Ecto neural progenitor cell (in vitro differentiated cells): ENCODE measurements at places on chromosomes 3 and 15.

DNA sequence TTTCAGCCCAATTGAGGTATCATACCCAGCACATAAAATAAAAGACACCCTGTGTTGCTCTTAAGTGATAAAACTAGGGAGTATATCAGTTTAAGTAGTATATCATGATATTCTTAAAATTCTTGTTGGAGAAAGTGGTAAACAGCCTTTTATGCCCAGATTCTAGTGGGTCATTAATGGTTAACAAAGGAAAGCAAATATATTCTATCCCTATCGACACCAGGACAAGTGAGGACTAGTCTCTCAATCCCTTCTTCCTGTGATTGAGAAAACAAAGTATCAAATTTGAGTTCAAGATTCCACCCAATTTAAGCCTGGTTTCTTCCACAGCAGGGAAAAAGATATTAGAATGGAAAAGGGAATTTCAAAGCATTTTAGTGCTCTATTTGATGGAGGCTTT lies 142.4 kb upstream of the IL12A start:
- DNase-seq, result no peak

DNA sequence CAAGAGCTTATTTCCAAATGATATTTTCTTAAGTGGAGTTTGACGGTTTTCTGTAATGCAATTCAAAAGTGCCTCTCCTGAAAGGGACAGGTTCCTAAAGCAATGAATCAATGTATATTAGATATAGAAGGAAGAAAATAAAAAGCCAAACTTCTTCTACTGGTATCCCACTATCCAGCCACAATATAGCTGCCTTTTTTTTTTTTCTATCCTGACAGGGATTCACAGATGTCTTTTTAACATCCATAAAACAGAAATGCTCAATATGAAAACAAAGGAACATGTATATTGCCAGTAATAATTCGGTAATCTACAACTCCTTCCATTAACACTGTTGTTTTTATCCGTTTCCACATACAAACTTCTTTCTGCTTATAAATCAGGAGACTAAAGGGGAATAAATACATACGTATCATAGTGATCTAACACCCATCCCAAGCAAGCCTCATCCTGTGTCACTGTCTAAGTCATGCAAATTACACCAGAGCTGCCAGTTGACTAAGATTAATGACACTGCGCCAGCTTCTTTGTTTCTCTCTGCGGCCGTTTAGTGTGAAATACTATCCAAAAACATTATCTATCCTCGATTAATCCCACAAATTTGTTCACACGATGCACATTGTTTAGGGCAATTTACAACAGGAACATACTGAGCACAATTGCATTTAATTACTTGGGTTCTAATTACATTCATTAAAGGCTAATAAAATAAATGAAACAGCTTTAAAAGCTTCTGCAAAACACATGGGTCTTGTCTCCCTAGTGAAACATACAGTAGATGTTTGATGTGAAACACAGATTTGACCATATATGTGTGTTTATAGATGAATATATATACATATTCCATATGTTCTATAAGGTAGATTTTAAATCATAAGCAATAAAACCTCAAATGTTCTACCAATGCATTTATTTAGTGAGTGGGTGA lies 51.9 kb upstream of the CDIN1 start:
- no peak for DNase-seq

DNA sequence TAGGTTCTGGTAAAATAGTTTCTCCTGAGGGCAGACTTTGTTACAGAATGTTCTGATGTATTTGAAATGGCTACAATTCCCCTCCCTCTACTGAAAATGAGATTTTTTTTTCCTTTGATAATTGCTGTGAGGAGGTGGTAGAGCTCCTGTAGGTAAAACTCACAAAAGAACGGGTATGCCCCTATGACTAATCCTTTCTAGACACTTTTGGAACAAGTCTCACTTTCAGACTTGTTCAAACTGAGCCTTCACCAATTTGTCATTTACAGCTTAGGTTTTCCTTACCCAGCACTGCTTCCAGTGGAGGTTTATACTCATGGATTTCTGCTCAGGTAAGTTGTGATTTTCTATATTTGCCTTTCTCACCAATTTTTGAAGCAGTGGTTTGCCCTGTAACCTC lies 115.6 kb downstream of the NLGN1 start:
- no peak for DNase-seq

GRCh38 chr3:157130467-157131251 lies 29.3 kb downstream of the CCNL1 start:
- DNase-seq, result peak; percentile 78

GRCh38 chr3:40306336-40306735 lies 3.2 kb upstream of the EIF1B start:
- no peak for DNase-seq

GRCh38 chr15:62165104-62165792 lies at the start of gene C2CD4B:
Gene C2CD4B (minus strand): TSS chr15:62165285. CDS start chr15:62164984, 301 bp downstream.
- DNase-seq, result peak; percentile 73

DNA sequence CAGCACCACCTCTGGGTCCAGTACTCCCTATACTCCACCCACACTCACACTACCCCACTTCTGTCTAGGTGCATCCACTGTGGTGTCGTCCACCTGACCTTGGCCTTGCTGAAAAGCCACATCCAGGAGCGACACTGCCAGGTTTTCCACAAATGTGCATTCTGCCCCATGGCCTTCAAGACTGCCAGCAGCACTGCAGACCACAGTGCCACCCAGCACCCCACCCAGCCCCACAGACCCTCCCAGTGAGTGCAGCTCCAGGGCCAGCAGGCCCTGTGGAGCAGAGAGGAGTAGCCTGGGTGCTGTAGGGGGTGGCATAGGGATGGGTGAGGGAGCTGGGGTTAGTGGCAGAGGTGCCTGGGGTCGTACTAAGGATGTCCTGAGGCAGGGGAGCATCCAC lies 19.4 kb upstream of the ALPK3 start:
- DNase-seq, result no peak

DNA sequence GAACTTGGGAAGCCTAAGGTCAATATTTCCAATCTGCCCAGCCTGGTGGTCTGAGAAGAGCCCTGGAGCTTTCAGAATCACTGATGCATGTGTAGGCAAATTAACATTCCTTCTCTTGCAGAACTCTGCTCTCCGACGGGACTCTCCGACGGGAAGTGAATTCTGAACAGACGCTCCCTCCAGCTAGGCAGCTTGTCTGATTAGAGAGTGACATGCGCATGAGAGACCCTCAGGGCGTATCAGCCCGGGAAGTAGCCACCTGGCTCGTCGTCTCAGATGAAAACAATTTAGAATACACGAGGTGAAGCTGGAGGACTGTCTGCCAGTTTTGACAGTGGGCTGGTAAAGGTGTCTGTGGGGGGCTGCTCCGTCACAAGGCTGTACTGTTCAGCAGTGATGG lies 103.1 kb downstream of the DGKG start:
- DNase-seq, result peak; percentile 58

- no peak for DNase-seq
These were observed 104.5 kb upstream of the BFSP2 start for GRCh38 chr3:133295199-133295901.

- no peak for DNase-seq
These were observed 38.3 kb upstream of the ARHGEF3 start for GRCh38 chr3:56839784-56840715.

DNA sequence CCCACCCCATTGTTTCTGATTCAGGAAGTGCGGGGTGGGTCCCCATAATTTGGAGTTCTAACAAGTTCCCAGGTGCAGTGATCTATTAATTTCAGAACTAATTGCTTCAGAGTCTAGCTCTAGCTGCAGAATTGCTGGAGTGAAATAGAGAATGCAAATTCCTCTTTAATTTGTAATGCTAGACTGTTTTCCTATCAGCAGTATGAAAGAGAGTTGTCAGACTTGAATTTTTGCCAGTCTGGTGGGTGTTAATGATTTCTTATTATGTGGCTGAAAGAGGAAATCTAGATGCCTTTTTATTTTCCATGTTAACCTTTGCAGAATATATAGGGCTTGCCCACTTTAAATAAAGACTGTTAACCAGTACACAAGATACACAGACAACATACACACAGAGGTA lies 23.7 kb downstream of the APH1B start:
- no peak for DNase-seq

- DNase-seq, result no peak
These were observed 143.8 kb downstream of the STT3B start for GRCh38 chr3:31676556-31676955.

DNA sequence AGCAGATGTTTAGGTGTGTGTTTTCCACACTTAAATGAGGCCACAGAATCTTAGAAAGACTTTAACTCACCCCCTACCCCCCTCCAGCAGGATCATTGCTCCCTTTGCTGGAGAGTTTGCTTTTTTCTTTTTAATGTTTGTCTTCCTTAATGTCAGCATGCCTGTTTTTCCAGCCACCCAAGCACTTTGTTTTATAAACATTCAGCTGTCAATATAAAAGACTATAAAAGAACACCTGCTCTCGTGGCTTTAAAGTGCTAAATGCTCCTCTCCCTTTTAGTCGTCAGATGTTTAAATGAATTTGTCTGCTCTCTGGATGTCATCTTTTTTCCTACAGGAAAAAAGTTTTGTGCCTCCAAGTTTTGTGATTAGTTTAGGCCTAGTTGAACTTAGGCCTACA lies 61.7 kb downstream of the SIDT1 start:
- no peak for DNase-seq

DNA sequence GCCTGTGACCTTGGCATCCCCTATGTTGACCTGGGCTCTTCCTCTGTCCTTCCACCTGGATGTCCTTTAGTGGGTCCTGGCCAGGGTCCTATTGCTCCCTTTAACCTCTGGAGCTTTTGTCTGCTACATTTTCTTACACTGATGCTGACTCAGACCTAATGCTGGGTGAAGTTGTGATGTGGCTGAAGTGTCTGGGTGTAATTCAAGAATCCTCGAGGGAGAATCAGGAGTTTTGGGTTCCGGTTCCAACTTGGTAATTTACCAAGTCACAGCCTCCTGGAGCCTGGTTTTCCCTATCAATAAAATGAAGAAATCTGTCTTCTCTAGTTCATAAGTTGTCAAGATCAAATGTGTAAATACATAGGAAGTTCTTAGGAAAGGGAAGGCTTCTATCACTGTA lies 25.6 kb downstream of the CEP19 start:
- no peak for DNase-seq

- no peak for DNase-seq
These were observed 527.3 kb downstream of the SHQ1 start for GRCh38 chr3:72320955-72321303.

- DNase-seq, result no peak
These were observed 1.1 kb downstream of the DCUN1D1 start for GRCh38 chr3:182979103-182979673.
